Naive thymus-derived CD4-positive, alpha-beta T cell (primary cell): ENCODE measurements at places on chromosomes 5 and 9.
A peak's percentile ranks its signal among the peaks of the same experiment; 100 is the strongest.

DNA sequence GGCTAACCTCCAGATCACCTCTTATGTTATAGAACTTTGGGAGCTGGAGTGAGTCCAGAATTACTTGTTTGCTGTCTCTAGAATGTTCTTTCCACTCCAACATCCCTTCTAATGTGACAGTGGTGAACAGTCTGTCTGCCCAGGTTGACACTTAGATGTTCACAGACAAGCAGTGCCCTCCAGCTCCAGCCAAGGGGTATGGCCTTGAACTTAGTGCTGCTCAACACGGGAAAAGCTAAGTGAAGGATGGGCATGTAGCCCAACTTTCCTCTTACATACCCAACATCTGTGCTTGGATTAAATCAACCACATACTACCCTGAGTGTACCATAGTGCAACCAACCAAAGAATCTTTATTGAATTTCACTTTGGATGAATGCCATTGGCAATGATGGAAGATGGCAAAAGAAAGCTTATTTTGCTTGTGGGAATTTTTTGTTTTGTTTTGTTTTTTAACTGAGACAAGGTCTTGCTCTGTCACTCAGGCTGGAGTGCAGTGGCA, 201.2 kb downstream of the NXNL2 start:
- DNase-seq, result no peak

GRCh38 chr9:130336027-130336610, 70.6 kb downstream of the HMCN2 start:
- no peak for DNase-seq

DNA sequence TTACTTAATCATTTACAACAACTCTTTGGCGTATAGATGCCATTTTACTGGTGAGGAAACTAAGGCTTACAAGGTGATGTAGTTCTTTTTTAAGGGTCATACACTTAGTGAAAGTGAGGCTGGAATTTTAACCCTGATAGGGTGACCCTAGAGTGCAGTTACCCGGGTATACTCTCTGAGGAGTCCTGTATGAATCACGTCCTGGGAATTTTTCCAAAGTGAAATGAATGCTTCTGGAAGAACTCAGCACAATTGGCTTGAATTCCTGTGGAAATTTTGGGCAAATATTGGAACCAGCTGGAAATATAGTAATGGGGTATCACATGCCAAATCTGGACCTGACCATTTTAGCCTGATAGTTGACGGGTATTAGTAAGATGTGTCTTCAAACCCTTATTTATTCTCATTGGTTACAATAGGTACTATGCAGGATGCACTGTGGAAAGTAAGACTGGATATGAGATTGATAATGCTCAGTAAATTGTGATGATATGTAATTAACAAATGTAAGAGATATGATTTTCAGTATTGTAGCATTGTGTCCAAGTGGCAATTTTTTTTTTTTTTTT, 14.8 kb downstream of the SUB1 start:
- no peak for DNase-seq

DNA sequence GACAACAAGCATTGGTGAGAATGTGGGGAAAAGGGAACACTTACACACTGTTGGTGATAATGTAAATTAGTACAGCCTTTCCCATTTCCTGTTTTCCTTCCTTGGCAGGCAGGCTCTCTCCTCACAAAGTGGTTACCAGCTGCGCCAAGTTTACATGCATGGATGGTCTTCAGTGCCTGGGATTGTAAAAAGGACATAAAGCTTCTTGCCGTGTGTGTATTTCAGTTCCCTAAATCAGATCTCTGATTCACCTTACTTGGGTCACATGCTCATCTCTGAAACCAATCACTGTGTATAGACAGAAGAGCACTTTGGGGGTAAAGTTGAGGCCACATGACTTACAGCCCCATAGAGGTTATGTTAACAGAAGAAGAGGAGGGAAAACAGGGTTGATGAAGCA, 92.8 kb downstream of the CAVIN4 start:
- no peak for DNase-seq

GRCh38 chr9:91530829-91531228, 107.2 kb upstream of the NFIL3 start:
- no peak for DNase-seq

DNA sequence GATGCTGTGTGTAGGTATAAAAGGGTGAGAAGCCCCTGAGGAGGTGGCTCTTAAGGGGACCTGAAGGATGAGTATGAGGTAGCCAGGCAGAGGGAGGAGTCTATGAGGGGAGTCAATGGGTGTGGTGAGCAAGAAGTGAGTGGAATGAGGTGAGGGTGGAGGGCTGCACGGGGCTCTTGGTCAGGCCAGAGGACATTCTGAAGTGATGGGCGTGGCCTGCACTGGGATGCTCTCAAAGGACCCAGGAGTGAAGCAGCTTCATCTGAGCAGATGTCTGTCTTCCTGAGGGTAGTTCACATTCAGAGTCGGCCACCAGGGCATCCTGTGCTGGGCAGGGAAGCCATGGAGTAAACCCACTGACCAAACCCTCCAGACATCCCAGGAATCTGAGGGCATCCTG, 45.1 kb upstream of the SAP30L start:
- DNase-seq, result no peak

DNA sequence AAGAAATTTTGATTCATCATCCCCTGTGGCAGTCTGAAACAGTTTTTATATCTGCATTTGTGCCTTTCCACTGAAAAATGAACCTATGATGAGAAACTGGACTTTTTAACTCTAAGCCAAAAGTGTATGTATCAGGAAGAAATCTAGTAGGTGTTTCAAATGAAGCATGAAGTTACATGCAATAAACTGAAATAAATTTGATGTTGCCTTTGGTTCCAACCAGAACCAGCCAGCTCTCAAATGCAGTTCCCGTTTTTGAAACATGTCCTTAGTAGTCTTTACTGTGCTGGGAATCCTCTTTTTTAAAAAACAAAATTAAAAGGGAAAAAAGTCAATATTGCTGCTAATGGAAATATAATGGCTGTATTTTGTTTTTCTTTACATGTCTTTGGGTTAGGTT, 43.9 kb downstream of the HACD4 start:
- no peak for DNase-seq

DNA sequence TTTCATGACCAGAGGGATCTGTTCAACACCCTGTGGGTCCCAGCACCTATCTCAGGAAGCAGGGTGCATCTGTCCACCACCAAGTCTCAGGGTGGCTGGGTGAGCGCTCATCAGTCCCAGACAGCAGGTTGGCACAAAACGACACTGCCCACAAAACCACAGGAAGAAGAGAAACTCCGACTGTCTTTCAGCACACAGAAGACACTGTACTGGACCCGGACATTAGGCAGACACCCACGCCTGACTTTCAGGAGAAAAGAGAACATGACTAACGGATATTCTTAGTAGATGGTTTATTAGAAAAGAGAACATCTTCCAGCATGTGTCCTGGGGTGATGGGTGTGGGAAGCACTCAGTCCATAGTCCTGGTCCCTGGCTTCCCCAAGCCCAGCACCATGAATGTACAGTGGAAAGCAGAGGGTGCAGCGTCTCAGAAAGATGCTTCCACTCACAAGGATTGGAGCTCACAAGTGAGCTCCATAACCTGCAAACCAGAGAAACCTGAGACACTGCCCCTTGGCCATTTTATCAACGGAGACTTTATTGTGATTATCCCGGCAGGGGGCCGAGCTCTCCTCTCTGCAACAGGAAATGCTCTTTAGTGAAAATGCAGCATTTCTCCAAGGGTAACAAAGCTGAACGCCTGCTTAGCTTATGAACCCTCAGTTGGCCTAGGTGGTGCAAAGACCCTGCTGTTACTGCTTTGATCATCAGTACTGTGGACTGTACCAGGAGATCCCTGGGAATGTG, 35.8 kb upstream of the LCP2 start:
- peak; percentile 61 for DNase-seq

DNA sequence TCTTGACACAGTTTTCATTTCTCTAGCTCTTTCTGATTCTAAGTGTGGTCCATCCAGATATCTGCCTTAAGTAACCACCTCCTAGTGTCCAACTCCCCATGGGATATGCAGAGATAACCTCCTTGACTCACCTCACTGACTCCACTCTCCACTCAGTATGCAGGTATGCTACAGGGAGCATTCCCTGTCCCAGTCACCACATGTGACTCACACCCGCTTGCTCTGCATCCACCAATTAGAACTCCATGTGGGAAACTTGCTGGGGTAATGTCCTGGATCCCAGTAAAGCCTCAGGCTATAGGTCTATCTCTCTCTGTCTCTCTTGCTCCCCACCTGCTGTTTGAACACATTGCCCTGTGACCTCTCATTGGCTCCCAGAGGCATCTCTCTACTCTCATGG, 563.9 kb downstream of the HTR1A start:
- no peak for DNase-seq

- DNase-seq, result peak; percentile 98
These were observed at the start of gene ZCCHC7 for GRCh38 chr9:37119907-37120842. Gene ZCCHC7 (plus strand): TSS chr9:37120574.

DNA sequence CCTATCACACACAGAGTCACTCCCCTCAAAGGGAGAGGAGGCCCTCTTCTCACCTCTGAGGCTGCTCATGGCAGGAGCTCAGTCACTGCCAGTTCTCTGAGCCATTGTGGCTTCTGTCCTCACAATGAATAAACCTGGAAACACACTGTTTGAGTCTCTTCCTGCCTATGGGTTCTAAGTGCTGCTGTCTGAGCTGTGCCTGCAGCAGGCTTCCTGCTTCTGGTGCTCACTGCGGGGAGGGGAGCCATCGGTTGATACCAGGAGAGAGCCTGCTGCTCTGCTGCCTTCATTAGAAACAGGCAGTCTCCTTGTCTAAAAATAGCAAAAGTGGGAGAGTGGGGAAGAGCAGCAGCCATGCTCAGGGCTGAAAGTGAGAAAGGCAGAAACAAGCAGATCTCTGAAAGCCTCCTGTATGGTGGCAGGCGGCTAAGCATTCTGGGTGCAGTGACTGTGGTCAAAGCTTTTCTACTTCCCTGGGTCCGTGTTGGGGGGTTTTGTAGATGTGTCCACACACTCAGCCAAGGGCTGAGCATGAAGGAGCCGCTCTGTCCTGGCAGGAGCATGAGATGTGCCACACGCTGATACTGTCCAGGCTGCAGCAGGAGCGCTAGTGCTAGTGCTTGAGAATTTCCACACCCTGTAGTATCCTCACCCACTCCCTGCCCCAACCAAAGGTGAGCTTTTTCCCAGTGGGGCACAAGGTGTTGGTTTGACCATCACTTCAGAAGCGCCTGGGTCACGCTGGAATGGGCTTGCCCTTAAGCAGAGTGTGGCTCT, 34.2 kb downstream of the PRKACG start:
- DNase-seq, result peak; percentile 19

DNA sequence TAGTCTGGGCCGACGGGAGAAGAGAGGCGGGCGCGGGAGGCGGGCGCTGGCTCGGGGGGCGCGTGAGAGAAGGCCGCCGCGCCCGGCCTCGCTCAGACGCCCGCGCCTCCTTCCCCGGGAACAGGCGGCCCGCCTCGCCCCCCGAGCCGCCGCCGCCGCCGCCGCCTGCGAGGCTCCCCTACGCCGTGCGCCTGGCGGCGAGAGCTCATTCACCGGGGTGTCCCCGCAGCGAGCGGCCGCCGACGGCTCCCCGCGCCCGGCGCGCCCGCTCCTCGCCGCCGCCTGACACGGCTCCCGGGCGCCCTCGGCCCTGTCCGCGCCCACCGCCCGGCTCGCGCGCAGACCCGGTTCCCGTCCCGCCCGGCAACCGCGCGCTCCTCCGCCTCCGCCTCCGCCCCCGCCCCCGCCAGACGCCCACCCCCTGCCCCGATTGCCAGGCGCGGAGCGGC, at the start of gene GNAQ:
GNAQ (minus strand) TSS at position 368 of the 449 bp plus-strand sequence. CDS start 576 bp downstream, outside the sequence.
- DNase-seq, result peak; percentile 63

GRCh38 chr5:124606093-124606492, 140.3 kb downstream of the ZNF608 start:
- DNase-seq, result no peak

- no peak for DNase-seq
These were observed 908.7 kb upstream of the CDH9 start for GRCh38 chr5:27947088-27947487.

DNA sequence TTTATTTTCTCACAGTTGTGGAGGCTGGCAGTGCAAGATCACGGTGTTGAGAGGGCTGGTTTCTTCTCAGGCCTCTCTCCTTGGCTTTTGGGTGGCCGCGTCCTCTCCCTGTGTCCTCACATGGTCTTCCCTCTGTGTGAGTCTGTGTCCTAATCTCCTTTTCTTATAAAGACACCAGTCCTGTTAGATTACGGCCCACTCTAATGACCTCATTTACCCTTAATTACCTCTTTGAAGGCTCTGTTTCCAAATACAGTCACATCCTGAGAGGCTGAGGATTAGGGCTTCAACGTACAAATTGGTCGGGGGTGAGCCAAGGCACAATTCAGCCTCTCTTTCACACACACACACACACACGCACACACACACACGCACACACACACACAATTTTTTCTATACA, 73.0 kb downstream of the UGCG start:
- no peak for DNase-seq

DNA sequence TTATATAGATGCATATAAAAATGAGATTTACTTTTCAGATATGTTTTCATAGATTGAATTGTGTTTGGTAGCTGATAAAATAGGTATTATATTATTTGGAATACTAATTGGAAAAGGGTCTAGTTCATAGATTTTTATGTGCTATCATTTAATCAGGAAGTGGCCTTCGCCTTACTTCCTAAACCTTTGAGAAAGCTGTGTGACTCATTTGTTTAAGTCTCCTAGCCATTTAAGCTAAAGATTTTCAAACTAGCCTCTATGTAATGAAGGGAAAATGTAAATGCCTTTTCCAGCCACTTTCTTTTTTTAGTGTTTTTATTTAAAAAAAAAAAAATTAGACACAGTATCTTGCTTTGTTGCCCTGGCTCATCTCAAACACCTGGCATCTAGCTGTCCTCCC, 97.5 kb downstream of the DMXL1 start:
- DNase-seq, result no peak

DNA sequence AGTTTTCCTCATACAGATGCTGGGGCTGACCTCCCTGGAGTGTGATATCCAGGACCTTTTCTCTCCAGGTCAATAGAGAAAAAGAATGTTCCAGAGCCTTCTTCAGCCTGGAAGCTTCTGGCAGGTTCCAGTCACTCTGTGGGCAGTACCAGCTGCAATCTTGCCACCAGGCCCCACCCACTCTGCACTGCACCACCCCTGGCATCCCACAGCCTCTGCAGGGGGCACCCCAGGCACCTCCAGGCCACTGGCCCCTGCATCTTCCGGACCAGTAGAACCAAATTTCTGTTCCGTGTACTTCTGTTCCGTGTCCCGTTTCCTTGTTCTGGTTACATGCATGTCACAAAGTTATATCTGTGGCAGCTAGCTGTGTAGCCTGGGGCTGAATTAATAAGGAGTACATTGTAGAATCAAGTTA, 83.3 kb upstream of the ZBTB43 start:
- DNase-seq, result no peak

DNA sequence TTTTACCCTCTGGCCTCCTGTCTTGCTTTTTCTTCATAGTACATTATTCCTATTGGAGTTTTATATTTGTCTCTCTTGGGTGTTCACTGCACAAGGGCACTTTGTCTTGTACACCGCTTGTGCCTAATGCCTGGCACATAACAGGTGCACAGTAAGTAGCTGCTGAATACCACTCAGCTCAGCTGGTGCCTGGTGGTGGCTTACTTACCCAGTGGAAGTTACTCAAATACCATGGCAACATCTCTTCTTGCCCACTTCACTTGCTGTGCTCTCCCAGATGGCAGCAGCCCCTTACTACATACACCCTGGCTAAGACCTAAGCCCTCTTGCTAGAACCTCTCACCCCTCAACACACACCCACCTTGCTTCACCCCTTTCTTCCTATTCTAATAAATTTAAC, 11.3 kb upstream of the SKP1 start:
- no peak for DNase-seq
